ENCODE measurements at places on chromosomes 1 and 21. TPM values are rescaled to one million over a fixed set of nuclear protein-coding genes. Genes with fewer than 3 reads are reported as not detected.

Gene LGR6
- total RNA-seq, result not detected

Gene BPNT1
- 18.0 TPM for total RNA-seq

Gene SLC22A15
- 2.7 TPM for total RNA-seq

Gene TFF2
- total RNA-seq, result not detected

Measured in bronchial smooth muscle cell (primary cell).